Right lung (tissue), 10 donors: ENCODE measurements at places on chromosomes 2 and 18. TPM values are rescaled to one million over a fixed set of nuclear protein-coding genes. Genes with fewer than 3 reads are reported as not detected.
A peak's percentile ranks its signal among the peaks of the same experiment; 100 is the strongest.

The HOXD9 gene
- polyA plus RNA-seq = 1.2 TPM

The MYCN gene
- polyA plus RNA-seq = 16.9 TPM

GRCh38 chr2:120820263-120820952 lies 84.7 kb downstream of the GLI2 start:
- DNase-seq = peak; percentile 85

GRCh38 chr2:202100176-202100575 lies 27.1 kb downstream of the KIAA2012 start:
- no peak for DNase-seq

DNA sequence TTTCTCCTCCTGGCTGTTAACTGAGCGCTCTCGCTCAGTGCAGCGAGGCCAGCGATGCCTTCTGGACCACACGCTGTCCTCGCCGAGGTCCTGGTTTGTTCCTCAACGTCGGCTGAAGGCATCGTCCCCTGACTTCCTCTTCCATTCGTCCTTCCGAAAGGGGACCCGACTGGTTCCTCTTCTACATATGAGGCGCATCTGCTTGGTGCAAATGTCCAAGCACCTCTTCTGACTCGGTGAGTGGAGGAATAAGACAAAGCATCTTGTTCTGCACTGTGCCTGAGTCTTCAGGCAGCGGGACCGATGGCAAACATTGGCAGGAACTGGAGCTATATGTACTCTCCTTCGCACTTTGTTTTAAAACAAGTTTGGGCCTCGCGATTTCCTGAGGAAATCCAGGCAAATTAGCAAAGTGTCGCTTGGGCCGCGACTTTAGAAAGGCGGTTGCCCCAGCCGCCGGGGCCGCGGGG lies 621 bp upstream of the KCNS3 start:
- peak; percentile 16 for DNase-seq

DNA sequence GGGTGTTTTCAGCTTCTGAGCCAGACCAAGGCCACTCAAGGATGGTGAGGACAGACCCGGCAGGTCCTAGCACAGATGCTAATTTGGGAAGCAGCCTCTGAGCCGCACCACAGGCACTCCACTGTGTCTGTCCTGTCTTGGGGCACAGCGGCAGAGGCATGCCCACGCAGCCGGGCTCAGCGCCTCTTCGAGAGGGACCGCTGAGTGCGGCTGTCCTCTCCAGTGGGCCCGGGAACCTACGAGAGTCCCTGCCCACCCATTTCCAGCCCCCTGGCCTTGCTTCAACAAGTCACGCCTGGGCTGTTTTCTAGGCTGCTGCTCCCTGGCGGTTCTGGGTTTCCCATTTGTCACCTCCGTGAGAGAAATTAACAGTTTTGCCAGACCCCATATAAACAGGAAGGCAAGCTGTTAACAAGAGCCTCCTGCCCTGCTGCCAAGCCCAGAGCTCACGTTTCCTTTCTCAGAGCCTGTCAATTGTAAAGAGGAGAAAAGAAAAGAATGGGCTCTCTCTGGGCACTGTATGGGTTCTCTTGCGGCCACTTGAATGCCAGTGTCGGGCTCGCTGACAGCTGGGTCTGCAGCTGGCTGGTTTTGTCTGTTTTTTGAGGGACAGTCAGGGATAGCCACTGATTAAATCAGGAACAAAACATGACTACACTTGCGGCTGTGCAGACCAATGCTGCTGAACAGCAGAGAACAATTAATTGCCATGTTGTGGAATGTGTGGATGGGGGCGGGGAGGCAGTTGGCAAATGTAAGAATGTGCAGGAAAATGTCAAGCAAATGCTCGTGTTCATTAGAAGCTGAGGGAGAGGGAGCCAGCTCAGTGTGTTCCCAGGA lies 30.6 kb downstream of the TMEM17 start:
- no peak for DNase-seq

GRCh38 chr2:20738772-20739171 lies 71.8 kb downstream of the GDF7 start:
- DNase-seq = no peak

- DNase-seq = no peak
Observed at GRCh38 chr2:213121690-213122089, 29.7 kb downstream of the IKZF2 start.

GRCh38 chr2:18525236-18525635 lies 35.2 kb downstream of the RDH14 start:
- no peak for DNase-seq

- DNase-seq = peak; percentile 41
Observed at GRCh38 chr2:203453858-203454451, 81.1 kb downstream of the RAPH1 start.

GRCh38 chr18:60110836-60111235 lies 211.0 kb downstream of the PMAIP1 start:
- DNase-seq = peak; percentile 69
